Activated T-cell treated with anti-CD3 and anti-CD28 coated beads, Interleukin-2, amount 50 U/mL, for 72 hours (primary cell): ENCODE measurements at places on chromosomes 2 and 18.
A peak's percentile ranks its signal among the peaks of the same experiment; 100 is the strongest.

- no peak for DNase-seq
These were observed 307.1 kb downstream of the GRB14 start for GRCh38 chr2:164314148-164314547.

DNA sequence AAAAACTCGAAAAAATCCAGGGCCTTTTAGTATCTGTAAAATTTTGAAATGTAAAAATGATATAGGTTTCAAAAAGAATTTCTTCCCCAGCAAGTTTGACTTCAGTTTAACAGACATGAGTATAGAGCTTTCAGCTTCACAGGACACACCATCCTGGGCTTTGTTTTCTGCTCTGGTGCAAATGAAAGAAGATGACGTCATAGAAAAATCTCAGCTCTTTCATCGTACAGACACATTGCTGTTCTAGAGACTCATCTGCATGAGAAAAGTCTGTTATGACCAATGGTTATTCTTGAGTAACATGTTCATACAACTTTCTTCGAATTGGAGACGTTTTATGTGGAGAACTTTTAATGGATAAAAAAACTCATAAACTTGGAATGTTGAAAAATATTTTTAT, 111.7 kb upstream of the DYNAP start:
- no peak for DNase-seq

- no peak for DNase-seq
These were observed 23.6 kb downstream of the CYP27C1 start for GRCh38 chr2:127196549-127196948.

- DNase-seq, result no peak
These were observed 38.3 kb upstream of the ATP6V1B1 start for GRCh38 chr2:70897203-70897976.

DNA sequence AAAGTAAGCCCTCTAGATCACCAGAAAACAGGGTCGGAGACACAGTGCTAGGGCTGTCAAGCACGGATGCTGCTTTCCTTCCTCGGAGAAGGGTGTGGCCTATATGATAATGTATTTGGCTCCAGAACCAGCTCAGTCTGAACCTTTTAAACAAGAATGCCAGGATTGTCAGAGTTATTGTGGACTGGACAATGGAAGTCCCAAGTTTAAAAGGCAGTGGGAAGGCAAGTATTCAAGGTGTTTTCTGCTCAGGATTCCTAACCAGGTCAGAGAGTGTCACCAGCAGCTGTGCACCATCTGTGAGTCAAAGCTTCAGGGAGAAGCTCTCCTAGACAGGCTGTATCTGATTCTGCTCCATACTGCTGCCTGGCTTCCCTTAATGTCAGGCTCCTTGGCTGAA, 94.8 kb downstream of the SPOPL start:
- no peak for DNase-seq

DNA sequence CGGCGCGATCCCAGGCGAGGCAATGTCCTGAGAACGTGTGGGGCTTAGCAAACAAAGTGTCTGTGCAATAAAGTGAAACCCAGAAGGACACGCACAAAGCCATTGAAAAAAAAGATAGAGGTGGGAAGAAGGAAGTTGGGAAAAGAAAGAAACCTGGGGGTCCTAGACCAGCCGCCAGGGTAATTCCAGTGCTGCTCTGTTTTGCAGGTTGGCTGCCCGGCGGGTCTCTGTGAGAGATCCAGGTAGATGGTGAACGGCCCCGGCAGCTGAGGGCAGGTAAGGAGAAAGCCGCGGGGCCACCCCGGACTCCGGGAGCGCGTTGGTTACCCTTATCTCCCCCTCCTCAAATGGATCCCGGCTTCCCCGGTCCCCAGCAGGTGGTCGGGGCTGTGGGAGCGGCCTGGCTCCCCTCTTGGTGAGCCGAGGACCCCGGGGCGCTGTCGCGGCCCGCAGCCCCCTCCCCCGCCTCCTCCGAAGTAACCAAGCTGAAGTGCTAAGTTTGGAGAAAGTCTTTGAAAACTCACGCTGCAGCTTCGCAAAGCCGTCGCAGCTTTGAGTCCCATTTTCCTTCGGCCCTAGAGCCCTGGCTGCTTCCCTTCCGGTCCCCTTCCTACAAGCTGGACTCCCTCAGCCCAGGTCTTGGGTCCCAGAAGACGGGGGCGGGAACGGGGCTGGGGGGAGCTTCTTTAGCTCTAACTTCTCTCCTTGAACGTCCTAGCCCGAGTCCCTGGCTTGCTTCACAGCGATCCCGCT, 588 bp downstream of the OTX1 start:
- peak; percentile 22 for DNase-seq

- DNase-seq, result no peak
These were observed 42.0 kb downstream of the RDH14 start for GRCh38 chr2:18518116-18519111.
